ENCODE measurements at places on chromosomes 2 and 18.

DNA sequence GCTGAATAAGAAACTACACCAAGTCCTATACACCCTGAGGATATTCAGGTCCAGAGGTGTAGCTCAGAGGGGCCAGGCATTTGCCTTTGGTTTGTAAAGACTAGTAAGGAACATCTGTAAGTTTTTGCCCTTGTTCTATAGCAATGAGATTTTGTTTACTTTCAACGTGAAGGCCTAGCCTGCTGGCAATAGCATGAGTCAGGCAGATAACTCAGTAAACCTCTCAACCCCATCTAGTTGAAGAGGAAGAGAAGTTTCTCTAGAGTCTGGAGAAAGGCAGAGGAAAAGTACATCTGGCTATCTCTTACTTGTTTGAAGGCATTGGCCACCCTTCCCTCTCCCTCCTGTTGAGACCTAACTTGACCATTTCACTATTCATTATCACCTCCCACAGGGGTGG, 70.3 kb upstream of the ZNF521 start:
- no peak for DNase-seq

DNA sequence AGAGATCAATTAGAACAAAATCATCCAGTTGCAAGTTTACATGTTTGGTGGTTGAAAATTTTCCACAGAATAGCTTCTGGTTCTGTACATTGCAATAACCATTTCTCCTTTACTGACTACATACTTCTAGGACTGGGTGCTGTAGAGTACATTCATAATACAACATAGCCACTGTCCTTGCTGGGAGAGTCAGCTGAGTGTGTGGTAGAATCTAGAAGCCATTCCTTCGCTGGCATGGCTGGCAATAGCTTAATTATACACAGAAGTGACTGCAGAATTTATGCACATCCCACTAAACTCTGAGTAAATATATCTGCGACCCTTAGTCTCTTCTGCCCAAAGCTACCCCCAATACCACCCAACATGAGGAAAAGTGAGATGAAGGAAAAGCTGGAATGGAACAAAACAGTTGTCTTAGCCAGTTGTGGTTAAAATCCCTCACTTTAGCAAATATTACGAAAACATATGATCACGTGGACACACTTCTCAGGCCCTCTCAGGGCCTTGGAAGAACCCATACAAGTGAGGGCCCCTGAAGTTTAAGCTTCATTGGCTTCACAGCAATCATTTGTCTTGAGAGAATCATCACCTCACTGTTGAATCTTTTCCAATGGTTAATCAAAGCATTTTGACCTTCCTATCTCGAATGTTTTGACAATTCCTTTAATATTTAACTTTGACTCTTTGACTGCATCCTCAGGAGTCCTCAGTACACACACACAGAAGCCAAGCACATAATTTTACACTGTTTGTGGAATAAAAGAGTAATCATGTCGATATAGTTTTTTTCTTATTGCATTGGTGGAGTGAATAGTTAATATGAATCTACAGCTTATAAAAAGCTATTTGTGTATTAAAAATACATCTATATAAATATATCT, 225.1 kb downstream of the ZNF385B start:
- no peak for DNase-seq

DNA sequence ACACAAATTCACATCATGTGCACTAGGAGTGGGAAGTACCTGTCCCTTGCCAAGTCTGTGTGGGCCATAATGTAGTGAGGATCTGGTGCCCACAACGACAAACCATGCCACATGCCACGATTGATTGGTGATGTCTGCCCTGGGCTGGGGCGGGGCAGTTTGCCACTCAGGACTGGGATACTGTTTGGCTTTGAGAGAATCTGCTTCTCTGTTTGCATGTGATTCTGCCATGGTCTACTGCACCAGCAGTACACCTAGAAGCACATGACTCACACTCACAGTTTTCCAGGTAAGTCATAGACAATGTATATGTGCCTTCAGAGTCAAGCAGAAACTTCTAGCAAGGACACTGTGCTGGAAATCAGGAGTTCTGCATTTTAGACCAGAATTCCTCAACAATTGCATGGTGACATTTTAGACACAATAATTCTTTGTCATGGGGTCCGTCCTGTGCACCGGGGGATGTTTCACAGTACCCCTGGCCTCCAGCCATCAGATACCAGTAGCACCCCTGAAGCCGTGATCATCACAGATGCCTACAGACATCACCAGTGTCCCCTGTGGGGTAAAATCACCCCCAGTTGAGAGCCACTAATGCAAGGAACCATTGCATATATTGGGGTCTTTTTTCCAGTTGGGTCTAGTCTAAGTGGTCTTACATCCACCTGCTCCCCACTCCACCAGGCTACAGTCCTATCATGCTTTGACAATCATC, 278.3 kb downstream of the EIPR1 start:
- no peak for DNase-seq

GRCh38 chr2:45876611-45877010, 225.1 kb downstream of the PRKCE start:
- no peak for DNase-seq

GRCh38 chr2:126808929-126809328, 89.8 kb upstream of the TEX51 start:
- DNase-seq, result peak; percentile 10

DNA sequence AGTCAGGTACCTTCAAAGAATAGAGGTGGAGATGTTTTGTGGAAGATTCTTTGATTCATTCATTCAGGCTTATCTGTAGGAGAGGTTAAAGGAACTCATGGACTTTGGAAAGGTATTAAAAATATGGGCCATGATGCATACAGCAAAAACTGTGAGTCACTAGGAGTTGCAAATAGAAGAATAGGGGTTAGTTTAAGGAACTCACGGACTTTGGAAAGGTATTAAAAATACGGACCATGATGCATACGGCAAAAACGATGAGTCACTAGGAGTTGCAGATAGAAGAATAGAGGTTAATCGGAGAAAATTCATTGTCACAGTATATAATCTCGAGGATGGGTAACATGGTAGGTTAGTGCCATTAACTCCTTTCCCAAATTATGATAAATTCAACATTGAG, 41.2 kb downstream of the SLC9A2 start:
- no peak for DNase-seq

DNA sequence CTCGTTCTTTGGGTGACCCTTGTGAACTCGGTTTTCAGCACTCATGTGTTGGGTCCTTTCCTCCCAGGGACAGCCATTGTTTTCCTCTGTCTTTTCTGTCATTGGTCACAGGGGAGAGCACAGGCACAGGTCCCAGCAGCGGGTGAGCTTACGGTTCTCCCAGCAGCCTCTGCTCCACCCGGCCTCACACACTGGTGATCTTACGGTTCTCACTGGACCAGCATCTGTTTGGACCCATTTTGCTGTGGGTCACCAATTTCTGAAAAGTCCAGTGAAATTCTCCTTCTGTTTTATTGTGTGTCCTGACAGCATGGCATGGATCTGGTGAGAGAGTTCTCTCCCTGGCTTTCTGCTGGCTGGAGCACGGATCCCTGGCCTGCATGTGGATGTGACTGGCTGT, 49.8 kb upstream of the ANKRD62 start:
- no peak for DNase-seq

DNA sequence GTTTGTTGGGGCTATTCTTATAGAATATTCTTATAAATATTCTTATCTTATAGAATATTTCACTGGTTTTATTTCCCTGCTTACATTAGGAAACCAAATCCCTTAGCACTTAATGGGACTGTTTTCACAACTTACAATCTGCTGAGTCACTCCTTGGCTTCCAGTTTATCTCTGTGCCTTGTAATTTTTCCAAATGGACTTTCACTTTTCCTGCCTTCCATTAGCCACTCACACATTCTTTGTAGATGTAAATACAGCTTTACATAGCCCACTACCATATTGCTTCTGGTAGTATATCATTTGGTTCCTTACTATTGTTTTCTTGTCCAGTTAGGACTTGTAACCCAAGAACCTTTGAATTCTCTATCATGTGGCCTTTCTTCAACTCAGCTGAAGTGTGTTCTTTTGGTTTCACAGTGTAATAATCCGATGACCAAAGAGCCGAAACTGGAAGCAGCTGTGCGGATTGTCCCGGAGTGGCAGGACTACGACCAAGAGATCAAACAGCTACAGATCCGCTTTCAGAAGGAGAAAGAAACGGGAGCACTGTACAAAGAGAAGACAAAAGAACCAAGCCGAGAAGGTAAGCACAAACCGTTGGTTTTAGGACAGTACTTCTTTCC, 96.1 kb downstream of the UGGT1 start:
- DNase-seq, result peak; percentile 26

DNA sequence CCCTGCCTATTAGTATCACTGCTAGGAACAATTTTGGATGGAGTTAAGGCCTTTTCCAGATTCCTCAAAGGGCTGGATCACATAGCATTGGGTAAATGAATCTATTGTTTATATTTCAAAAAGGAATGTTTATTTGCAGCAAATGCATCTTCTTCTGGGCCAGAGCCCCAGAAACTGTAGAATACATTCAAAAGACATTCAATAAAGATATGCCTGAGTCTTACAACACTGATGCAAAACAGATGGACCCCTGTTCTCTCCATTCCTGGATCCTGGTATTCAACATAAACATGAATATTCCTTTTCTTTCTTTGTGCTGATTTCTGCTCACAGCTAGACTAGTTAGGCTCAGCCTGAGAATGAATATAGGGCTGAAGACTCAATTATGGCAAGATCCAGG, 227.2 kb upstream of the KLHL29 start:
- no peak for DNase-seq

GRCh38 chr2:204948822-204949221, 403.5 kb downstream of the PARD3B start:
- no peak for DNase-seq

DNA sequence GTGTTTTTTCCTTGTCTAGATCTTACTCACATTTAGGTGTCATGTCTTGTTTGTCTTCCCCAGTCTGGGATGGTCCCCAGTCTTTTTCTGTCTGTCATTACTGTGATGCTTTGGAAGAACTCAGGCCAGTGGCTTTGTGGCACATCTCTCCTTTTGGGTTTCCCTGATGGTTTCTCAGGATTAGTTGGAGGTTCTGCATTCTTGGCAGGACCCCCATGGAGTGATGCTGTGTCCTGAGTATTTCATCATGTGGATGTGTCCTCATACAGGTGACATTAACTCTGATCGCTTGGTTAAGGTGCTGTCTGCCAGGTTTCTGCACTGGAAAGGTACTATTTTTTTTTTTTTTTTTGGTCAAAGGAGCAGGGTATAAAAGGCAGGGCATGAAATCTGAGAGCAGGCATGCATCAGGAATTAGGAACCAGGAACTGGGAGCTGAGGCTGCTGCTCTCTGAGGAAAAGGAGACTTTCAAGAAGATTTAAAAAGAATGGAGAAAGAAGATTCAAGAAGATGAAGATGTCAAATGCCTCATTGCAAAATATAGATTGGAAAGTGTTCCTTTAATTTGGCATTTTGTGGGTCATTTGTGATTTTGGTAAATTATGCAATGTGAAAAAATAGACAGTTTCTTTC, 85.3 kb downstream of the NUP35 start:
- DNase-seq, result no peak

DNA sequence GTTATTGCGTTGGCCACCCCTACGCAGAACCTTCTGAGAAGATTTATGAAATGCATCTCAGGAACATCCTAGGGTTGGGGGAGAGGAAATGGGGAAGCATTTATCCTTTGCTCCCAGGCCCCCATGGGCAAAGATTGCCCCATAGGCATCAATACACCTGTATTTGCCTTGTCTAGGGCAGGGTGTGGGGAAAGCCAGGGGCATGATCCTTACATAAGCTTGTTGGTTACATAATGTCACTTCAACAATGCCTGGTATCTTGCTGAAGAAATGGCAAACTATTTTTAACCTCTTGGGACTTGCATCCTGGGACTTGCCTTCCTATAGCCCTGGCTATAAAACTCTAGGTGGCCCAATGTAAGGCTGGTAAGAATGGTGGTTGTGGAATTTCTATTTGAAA, 53.9 kb upstream of the SPRED2 start:
- DNase-seq, result no peak

GRCh38 chr2:170968205-170969003, 39.4 kb downstream of the GORASP2 start:
- no peak for DNase-seq

- no peak for DNase-seq
These were observed 338.2 kb downstream of the LRRTM1 start for GRCh38 chr2:79966369-79966768.

DNA sequence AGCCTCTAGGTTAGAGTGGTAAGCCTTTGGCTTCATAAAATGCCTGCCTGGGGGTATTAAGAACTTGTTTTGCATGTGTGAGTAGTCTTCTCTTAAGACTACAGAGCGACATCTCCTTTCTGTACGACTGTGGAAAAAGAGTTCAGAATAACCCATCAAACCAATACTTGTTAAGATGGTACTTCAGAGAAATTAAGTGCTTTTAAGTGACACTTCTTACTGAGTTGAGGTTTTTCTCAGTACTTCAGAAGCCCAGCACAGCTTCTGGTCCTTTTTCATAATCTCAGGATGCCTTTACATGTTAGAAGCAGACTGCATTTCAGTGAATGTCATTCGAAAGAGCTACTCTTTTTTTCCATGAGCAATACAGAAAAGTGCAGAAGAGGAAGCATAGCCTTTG, 10.8 kb downstream of the XRCC5 start:
- no peak for DNase-seq

DNA sequence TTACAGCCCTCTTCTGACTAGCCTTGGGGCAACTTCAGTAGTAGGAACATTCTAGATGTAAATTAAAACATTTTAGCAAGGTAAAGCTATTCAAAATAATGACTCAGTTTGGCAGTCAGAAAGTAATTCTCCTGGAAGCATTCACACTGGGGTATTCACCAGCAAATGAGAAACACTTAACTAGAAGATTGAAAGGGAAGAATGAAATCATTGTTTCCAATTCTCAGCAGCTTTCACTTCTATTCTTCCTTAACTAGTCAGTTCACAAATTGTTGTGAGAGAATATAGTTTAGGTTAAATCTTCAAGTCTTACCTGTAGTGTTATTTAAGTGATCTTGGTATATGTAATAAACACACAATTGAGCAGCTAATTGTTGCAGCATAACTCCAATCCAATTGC, 1135.6 kb upstream of the FAM98A start:
- no peak for DNase-seq

- no peak for DNase-seq
These were observed 37.5 kb upstream of the SESTD1 start for GRCh38 chr2:179302149-179302548.

- no peak for DNase-seq
These were observed 824.9 kb upstream of the CRIM1 start for GRCh38 chr2:35530615-35531135.

- DNase-seq, result no peak
These were observed 8.9 kb upstream of the TMEM185B start for GRCh38 chr2:120231974-120232635.

DNA sequence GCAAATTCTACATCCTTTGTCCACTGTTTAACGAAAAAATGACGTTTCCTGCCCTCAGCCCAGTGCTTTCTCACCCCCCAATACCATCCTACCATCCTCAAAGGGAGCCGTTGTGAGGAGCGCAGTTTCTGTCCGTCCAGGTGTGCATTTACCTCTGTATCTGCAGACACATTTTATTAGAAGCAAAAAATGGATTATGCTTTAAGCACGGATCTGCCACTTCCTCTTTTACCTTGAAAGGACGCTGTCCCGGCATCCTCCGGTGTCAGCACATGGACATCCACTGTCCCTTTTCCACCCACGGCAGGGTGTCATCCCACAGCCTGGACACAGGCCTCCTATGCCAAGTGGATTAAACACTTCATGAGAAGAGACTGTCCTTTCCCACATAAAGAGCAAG, 7.2 kb upstream of the MAL start:
- no peak for DNase-seq

Measured in SJSA1 (cell line).